ENCODE measurements at places on chromosomes 5 and 9. TPM values are rescaled to one million over a fixed set of nuclear protein-coding genes. Genes with fewer than 3 reads are reported as not detected.

HMCN2 gene
- total RNA-seq: under 0.01 TPM

NDUFA8 gene
- 20.5 TPM for total RNA-seq

MAMDC2 gene
- 1.8 TPM for total RNA-seq

MSX2 gene
- 4.5 TPM for total RNA-seq

IFNA2 gene
- total RNA-seq: not detected

Measured in subcutaneous preadipocyte (primary cell).